Activated CD4-positive, alpha-beta T cell treated with anti-CD3 and anti-CD28 coated beads, Interleukin-10, Interleukin-2, amounts not matched to agents 100 ng/mL and 50 ng/mL, durations not matched to agents 16 hours and 8 hours (primary cell): ENCODE measurements at places on chromosomes 11 and 22.
A peak's percentile ranks its signal among the peaks of the same experiment; 100 is the strongest.

DNA sequence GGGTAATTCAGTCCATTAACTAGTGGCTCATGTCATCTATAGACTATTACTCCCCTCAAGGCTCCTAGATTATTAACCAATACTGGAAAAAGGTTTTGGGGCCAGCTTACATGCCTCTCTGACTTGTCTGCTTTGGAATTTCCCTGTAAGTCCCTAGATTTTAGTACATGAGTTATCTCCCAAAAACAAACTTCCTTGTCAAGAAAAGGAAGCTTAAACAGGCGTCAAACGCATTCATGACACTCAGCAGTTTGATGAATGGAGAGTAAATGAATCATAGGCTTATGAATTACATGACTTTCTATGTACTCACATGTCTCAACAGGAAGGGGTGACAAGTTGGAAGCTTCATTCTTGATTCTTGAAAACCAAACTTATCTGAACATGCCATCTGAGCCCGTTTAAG is 70.8 kb downstream of the BLID start:
- no peak for DNase-seq

DNA sequence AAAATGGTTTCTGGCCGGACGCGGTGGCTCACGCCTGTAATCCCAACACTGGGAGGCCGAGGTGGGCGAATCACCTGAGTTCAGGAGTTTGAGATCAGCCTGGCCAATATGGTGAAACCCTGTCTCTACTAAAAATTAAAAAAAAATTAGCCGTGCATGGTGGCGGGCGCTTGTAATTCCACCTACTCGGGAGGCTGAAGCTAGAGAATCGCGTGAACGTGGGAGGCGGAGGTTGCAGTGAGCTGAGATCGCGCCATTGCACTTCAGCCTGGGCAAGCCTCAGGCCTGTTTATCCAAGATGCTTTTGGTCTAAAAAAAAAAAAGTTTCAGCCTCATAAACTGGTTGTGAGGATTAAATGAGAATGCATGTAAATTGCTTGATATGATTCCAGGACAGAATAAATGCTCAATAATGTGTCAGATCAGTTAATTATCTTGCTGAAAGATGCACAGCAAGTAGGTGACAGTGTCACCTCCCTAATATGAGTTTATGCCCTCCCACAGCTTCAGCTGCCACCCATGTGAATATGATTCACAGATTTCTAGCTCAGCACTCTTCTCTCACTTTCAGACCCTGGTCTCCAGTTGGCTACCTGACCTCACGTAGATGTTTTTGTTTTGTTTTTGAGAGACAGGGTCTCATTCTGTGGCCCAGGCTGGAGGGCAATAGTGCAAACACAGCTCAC is 1.1 kb upstream of the ALG8 start:
- no peak for DNase-seq

DNA sequence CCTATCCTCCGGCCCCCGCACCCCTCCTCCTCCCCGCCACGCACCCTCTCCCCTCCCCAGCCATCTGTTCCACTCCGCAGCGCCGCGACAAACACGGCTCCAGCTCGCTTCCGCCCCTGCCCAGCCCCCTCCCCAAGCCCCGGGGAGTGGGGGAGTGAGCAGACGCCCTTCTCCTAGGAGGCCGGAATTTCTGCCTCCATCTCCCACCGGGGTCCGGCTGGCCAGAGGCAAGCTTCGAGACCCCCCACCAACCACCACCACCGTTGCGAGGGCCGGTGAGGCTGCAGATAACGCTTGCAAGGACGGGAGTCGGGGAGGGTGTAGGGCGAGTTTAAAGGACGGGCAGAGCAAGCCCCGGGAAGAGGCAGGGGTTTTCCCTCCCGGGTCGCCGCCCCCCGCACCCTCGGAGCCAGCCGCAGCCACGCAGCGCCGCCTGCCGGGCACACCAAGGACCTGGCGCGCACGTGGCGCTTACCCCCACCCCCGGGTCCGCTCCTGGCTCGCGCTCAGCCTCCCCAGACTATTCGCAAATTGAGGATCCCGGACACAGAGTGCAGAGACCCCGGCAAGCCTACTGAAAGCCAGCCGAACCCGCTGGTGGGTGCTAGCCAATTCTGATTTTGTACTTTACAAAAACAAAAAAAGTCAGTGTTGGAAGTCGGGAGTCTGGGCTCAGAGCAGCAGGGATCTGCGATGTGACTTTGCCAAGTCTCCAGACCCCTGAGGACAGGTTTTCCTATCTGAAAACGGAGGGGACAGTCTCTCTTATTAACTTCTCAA is 22.6 kb downstream of the RTN4RL2 start:
- peak; percentile 63 for DNase-seq

- DNase-seq = no peak
Measured at GRCh38 chr22:45817745-45818423, 146.2 kb downstream of the ATXN10 start.

DNA sequence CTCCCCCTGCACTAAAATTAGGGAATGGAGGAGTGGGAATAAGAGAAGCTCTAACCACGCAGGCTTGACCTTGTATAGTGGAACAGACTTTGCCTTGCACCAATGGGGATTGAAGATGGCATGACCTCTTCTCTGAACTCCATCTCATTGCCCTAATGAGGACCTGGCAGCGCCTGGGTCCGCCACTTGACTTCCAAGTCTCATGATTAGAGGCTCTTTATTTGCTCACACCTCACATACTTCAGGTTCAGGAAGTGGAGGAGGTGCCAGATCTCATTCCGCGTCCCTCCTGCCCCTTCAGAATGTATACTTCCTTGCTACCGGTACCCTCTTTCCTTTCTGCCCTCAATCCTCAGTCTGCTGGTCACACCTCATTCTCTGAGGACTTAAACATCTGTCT is 106.0 kb upstream of the CD44 start:
- DNase-seq = no peak

GRCh38 chr11:36131721-36132397 is 157.4 kb downstream of the COMMD9 start:
- peak; percentile 19 for DNase-seq

- no peak for DNase-seq
Measured at GRCh38 chr11:37107415-37107814, 509.4 kb upstream of the RAG2 start.

GRCh38 chr22:28395520-28395919 is 284.1 kb downstream of the TTC28 start:
- no peak for DNase-seq

DNA sequence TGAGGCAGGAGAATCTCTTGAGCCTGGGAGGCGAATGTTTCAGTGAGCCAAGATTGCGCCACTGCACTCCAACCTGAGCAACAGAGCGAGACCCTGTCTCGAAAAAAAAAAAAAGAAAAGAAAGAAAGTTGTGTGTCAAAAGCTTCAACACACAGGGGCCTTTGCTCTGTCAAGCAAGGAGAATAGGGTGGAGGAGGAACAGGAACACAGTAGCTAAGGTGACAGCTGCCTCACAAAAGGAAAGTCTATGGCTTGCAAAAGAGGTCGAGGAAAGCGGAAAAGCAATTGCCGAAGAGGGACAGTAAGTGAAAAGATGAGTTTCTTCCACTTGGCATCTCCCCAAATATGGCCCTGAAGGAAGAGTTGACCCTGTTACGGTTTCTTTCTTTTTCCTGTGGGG is 26.5 kb upstream of the TMA7B start:
- DNase-seq = peak; percentile 47

DNA sequence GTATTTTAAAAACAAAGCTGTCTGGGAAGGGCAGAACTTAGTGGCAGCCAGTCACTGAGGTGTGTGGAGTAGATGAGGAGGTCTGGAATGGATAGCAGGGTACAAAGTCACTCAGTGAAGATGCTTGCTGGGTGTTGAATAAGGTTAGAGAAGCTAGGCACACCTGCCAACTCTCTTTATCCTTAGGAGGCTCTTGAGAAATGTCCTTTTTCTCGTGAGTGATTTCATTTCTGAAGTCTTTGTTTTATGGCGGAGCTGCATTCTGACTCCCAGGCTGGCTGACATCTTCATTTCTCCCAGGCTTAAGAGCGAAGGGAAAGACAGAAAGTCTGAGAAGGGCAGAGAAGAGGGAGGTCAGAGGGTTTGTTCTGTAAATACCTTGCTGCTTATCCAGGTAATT is 31.0 kb downstream of the CECR2 start:
- no peak for DNase-seq

DNA sequence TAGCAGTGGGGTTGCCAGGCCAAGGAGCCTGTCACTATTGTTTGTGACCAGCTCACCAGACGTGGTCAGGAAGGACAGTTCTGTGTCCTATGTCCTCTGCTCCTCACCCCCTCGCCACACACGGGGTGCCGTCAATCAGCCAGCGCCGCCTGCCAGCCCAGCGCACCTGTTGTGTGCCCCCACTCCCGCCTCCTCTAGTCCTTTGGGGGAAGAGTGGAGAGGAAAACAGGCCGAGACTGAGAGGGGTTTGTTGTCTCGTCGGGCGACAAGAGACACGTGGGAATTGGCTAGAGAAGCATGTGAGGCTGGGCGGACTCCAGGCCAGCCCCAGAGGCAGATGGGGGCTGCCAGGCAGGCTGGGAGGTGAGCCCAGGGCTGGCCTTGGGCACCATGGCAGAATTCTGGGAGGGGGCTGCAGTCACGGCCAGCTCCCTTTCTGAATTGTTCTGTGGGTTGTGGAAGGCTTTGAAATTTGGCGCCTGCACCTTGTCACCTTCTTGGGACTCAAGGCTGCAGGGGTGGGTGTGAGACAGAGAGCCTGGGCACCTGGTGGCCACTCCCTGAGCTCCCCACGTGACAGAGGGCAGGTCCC is 3.1 kb upstream of the KCNQ1OT1 start:
- DNase-seq = no peak

GRCh38 chr11:109986488-109986887 is 106.7 kb upstream of the ZC3H12C start:
- DNase-seq = no peak

GRCh38 chr11:99814021-99814420 is 793.3 kb downstream of the CNTN5 start:
- no peak for DNase-seq

DNA sequence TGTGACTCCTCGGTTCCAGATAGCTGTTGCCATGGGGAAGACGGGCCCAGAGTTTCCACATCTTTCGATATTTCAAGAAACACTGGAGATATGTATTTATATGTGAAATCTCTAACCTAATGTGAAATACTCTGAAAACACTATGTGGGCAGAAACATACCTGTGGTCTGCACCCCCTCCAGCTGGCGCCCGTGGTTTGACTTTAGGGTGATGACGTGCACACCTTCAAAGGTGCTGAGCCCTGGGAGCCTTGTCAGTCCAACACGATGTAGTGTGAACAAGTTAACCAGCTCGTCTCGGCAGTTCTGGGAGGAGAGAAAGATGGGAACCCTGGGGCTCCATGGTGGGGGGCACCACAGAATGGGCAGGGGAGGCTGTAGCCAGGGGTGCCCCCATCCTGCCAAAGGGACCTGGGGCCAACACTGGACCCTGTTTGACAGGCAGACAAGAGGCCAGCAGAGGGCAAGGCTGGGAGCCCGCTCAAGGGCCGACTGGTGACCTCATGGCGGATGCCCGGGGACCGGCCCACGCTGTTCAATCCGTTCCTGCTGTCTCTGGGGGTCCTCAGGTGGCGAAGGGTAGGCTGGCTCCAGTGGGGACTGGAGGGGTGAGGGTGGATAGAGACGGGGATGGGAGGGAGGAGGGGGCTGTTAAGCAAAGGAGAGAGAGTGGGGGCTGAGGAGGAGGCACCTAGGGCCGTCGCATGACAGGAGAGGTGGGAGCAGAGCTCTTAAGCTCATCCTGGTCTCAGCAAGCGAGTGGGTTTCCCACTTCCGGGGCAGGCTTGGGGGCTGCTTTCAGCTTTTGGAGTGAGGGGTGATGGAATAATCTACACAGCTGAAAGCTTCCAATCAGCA is 43.8 kb downstream of the TRIOBP start:
- DNase-seq = no peak

GRCh38 chr11:1968454-1969002 is 21.4 kb downstream of the MRPL23 start:
- no peak for DNase-seq

DNA sequence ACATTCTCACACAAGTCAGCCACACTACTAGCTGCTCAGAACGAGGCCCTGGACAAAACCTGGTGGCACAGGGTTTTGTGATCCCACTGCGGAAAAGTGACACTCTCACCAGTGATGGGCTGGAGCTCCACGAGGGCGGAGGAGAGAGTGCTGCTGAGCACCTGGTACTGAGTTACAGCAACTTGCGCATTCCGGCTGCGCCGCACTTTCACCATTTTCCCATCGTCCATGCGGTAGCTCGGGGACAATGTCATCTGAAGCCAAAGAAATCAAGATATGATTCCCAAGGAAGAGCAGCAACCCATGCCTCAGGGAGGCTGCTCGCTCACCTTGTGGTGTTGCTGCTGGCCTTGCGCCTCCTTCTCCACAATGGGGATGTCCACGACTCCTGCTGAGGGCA is 6.1 kb downstream of the RPUSD4 start:
- no peak for DNase-seq

- no peak for DNase-seq
Measured at GRCh38 chr22:27372969-27373670, 428.4 kb downstream of the MN1 start.

DNA sequence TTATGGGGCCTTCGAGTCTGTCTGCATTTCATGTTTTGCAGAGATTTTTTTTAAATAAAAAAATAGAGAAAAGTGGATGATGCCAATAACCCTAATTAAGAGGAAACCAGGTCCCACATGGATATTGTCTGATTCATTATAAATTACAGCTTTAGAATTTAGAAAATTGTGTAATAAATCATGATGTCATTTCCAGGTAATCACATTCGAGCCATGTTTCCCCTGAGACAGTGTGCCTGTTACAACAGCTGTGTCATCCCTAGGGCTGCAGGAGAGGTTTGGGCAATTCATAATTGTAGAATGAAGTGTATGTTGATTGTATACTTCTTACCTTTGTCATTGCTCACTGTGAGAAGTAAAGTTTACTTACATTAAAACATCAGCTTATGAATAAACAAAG is 38.3 kb downstream of the NCAM1 start:
- DNase-seq = no peak

DNA sequence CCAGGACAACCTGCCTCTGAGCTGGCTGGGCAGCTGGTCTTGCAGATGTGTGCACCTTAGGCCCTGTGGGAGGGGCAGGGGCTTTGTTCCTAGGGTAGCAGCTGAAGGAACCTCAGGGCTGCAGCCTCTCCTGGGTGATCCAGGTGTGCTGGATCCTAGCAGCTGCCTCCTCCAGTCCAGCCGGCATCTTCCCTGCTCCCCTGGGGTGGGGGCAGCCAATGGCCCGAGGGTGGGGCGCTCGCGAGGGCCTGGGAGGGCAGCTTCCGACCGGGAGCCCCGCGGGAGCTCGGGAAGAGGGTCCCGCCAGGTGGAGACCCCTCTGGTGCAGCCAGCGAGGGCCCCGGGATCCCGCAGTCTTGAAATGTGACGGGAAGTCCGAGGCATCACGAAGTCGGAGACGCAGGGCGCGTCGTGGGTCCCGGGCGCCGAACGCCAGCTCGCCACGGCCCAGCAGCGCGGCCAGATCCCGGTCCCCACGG is 1.7 kb downstream of the IFITM1 start:
- DNase-seq = no peak

GRCh38 chr11:121936781-121937447 is 179.1 kb downstream of the BLID start:
- DNase-seq = no peak

- no peak for DNase-seq
Measured at GRCh38 chr11:47714554-47715081, 551 bp downstream of the AGBL2 start.

- DNase-seq = no peak
Measured at GRCh38 chr11:106409222-106409621, 331.8 kb downstream of the AASDHPPT start.

GRCh38 chr22:21632237-21632895 is at the start of gene CCDC116:
CCDC116 (plus strand) TSS chr22:21632760; CDS start chr22:21633182, 422 bp downstream.
- peak; percentile 80 for DNase-seq

GRCh38 chr11:122273476-122274191 is 157.6 kb upstream of the BLID start:
- DNase-seq = no peak
